ENCODE measurements at places on chromosomes 13 and 19. TPM values are rescaled to one million over a fixed set of nuclear protein-coding genes. Genes with fewer than 3 reads are reported as not detected.

FBN3 gene
- polyA plus RNA-seq: 78.4 TPM

DNA sequence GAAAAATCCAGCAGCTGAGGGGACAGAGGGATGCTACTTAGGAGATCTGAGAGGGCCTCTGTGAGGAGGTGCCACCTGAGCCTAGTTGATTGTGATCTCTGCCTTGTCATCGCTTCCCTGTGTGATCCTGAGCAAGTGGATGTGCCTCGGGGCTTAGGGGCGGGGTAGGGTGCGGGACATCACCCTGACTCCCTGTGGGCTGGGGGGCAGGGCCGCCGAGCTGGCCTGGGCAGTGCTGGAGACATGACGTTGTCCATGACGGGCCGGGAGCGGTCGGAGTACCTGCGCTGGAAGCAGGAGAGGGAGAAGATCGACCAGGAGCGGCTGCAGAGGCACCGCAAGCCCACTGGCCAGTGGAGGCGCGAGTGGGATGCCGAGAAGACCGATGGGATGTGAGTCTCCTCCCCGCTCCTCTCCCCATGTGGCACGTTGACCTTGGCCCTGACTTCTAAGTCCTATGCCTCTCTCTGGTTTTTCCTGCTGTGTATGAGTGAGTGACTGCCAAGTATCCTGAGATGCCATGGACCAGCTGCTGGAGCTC lies 8.2 kb upstream of the INAFM1 start:
- DNase-seq: no peak

METTL21C gene
- polyA plus RNA-seq: not detected

GRCh38 chr19:801030-801860 lies 4.0 kb downstream of the PTBP1 start:
- peak; percentile 85 for DNase-seq

KLK14 gene
- 0.18 TPM for polyA plus RNA-seq

GRCh38 chr19:41384351-41384750 lies 8.0 kb downstream of the TMEM91 start:
- no peak for DNase-seq

CALR3 gene
- polyA plus RNA-seq: 0.26 TPM

Data from left lung (tissue), 14 donors.